ENCODE measurements at places on chromosomes 1 and 21. TPM values are rescaled to one million over a fixed set of nuclear protein-coding genes. Genes with fewer than 3 reads are reported as not detected.

The CRP gene
- not detected for total RNA-seq

The KRTAP19-3 gene
- total RNA-seq: not detected

The FMO4 gene
- 3.8 TPM for total RNA-seq

The LCE1E gene
- not detected for total RNA-seq

The KCNE2 gene
- total RNA-seq: not detected

The SMCP gene
- total RNA-seq: not detected

The FNDC5 gene
- not detected for total RNA-seq

The C1orf115 gene
- total RNA-seq: 0.75 TPM

The UBE2G2 gene
- 109 TPM for total RNA-seq

The CSTB gene
- total RNA-seq: 22.7 TPM

The LRRN2 gene
- not detected for total RNA-seq

The FCMR gene
- 177 TPM for total RNA-seq

The ANGPTL3 gene
- total RNA-seq: not detected

The TTC39A gene
- 0.38 TPM for total RNA-seq

The KRTAP21-2 gene
- not detected for total RNA-seq

The SLFNL1 gene
- 0.09 TPM for total RNA-seq

The POMGNT1 gene
- total RNA-seq: 35.8 TPM

The KCNK1 gene
- total RNA-seq: not detected

The OR2L3 gene
- not detected for total RNA-seq

The ADORA1 gene
- not detected for total RNA-seq

The SYTL1 gene
- total RNA-seq: 244 TPM

The CAPN8 gene
- total RNA-seq: 0.84 TPM

The CHI3L1 gene
- total RNA-seq: not detected

The HUNK gene
- total RNA-seq: not detected
